ENCODE measurements at places on chromosomes 12 and 14. TPM values are rescaled to one million over a fixed set of nuclear protein-coding genes. Genes with fewer than 3 reads are reported as not detected.

AQP5 gene
- not detected for polyA plus RNA-seq

TAS2R46 gene
- polyA plus RNA-seq, result not detected

NTN4 gene
- not detected for polyA plus RNA-seq

TAS2R42 gene
- polyA plus RNA-seq, result not detected

DLGAP5 gene
- polyA plus RNA-seq, result not detected

DTX1 gene
- 4.2 TPM for polyA plus RNA-seq

TSHR gene
- not detected for polyA plus RNA-seq

RNASE4 gene
- 0.83 TPM for polyA plus RNA-seq

AQP6 gene
- not detected for polyA plus RNA-seq

SCNN1A gene
- 1.2 TPM for polyA plus RNA-seq

LAG3 gene
- 0.26 TPM for polyA plus RNA-seq

LRRC10 gene
- not detected for polyA plus RNA-seq

FAM181A gene
- polyA plus RNA-seq, result not detected

PTCSC3 gene
- not detected for polyA plus RNA-seq

SLC38A4 gene
- polyA plus RNA-seq, result not detected

All from naive thymus-derived CD4-positive, alpha-beta T cell (primary cell).